ENCODE measurements at places on chromosomes 5 and 9.

GRCh38 chr5:148471379-148471778 is 87.6 kb downstream of the FBXO38 start:
- no peak for DNase-seq

- no peak for DNase-seq
Observed at GRCh38 chr5:169851321-169851850, 128.9 kb downstream of the INSYN2B start.

GRCh38 chr5:174998131-174998730 is 273.8 kb downstream of the MSX2 start:
- no peak for DNase-seq

- no peak for DNase-seq
Observed at GRCh38 chr9:72590824-72591223, 69.4 kb downstream of the TMC1 start.

GRCh38 chr9:68522954-68523353 is 17.7 kb downstream of the TMEM252 start:
- no peak for DNase-seq

GRCh38 chr5:124538191-124538590 is 208.2 kb downstream of the ZNF608 start:
- no peak for DNase-seq

Data from GM13977 (cell line).